ENCODE measurements at places on chromosomes 4 and X.

GRCh38 chrX:39115166-39115565 lies 313.9 kb downstream of the MID1IP1 start:
- DNase-seq: no peak

- DNase-seq: no peak
Observed at GRCh38 chrX:106437407-106437806, 174.4 kb upstream of the RADX start.

DNA sequence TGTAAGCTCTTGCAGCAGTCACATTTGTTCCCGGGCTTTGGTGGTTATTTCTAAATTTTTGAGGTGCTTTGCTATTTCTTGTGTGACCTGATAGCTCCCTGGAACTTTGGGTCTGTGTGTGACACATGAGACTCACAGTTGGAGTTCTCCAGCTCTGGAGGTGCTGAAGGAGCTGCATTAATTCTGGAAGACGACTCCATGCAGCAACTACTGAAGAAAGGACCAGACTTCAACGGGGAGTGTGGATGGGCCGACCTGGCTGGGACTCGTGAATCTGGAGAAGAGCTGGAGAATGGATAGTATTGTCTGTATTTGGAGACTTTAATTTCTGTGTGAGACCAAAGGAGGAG lies 1.5 kb downstream of the MRFAP1 start:
- DNase-seq: no peak

GRCh38 chr4:7844594-7844991 lies 95.1 kb downstream of the AFAP1 start:
- no peak for DNase-seq

DNA sequence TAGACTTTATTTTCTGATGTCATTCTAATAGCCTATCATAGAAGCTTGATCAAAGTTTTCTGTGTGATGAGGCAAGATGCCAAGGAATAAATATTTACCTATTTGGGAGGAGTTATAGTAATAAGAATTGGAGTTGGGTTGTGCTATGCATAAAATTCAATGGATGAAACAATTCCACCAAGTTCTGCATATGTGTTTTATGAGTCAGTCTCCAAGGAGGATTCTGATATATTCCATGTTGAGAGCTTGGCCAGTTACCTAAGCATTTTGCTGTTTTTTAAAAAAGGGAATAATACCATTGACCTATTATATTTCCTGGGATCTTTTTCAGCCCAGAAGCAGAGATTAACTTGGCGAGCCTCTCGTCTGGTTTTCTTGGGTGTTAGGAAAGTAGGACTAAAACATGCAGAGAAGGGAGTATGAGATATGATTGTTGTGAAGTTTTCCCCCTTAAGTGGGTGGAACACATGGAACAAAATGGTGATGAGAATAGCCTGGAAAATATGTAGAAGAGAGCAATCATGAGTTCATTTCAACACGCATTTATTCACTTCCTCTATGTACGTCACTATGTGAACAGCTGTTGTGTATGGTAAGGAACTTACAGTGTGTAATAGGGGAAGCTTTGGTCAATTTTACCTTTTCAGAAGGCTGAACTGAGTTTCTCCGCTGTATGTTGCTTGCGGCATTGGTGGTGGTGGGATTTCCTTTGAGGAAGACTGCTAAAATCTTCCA lies 39.2 kb downstream of the POLA1 start:
- DNase-seq: no peak

- peak; percentile 25 for DNase-seq
Observed at GRCh38 chrX:20252381-20253231, 14.1 kb downstream of the RPS6KA3 start.

- no peak for DNase-seq
Observed at GRCh38 chrX:3550871-3551270, 162.6 kb downstream of the PRKX start.

- DNase-seq: peak; percentile 96
Observed at GRCh38 chrX:149939905-149940673, 1.8 kb upstream of the EOLA2 start.

- no peak for DNase-seq
Observed at GRCh38 chrX:150508018-150508417, 60.4 kb upstream of the MTM1 start.

DNA sequence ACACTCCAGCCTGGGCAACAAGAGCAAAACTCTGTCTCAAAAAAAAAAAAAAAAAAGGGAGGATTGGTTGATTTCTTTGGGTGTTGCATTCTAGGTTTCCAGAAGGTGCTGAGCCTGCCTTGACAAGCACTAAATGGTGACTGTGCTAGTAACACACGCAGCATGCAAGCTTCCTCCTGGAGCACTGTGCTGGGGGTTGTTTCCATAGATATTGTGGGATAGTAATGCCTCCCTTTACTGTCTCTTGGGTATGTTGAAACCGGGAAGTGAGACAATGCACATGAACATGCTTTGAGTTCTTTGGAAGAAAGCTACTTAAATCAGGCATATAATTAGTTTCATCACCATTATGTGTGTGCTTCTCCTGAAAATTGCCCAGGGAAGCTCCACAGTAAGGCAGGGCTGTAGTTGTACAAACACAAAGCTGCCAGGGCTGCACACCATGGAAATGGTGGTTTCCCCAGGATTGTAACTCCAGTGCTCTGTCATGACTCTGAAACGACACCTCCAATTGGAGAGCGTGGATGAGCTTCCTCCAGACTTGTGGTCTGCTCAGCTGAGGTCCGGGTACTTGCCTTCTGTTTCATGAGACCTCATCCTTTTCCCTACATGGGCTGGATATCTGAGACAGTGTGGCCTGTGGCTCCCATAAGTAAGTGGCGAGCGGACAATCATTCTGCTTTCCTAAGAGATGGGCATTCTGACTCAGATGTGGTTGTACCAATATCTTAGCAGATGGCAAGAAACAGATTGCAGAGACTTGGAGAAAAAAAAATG lies 31.5 kb upstream of the STOX2 start:
- DNase-seq: no peak

DNA sequence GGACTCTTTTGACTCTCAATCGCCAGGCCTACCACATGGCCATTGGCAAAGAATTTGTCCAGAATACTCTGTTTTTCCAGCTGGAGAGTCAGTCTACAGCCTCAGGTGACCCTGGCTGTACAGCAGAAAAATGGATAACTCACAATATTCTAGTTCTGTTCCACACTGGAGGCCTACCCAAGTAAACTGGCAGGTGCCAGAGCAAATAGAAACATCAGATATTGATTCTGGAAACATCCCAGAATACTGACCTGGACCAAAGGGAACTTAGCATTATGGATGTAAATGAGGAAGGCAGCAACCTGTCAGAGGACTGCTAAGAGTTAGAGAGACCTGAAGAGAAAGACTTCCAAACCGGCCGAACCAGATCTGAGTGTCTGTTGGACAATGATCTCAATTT lies 147.9 kb upstream of the SMAD1 start:
- no peak for DNase-seq

GRCh38 chr4:911871-912490 lies 20.1 kb downstream of the GAK start:
- DNase-seq: peak; percentile 37

DNA sequence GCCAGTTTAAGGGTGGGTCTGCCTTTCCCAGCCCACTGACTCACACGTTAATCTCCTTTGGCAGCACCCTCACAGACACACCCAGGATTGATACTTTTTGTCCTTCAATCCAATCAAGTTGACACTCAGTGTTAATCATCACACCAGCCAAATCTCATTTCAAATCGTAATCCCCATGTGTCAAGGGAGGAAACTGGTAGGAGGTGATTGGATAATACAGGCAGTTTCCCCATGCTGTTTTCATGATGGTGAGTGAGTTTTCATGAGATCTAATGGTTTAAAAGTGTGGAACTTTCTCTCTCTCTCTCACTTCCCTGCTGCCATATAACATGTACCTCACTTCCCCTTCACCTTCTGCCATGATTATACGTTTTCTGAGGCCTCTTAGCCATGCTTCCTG lies 647.2 kb upstream of the FRG1 start:
- DNase-seq: no peak

- no peak for DNase-seq
Observed at GRCh38 chr4:180455226-180455625, 1788.0 kb upstream of the TENM3 start.

DNA sequence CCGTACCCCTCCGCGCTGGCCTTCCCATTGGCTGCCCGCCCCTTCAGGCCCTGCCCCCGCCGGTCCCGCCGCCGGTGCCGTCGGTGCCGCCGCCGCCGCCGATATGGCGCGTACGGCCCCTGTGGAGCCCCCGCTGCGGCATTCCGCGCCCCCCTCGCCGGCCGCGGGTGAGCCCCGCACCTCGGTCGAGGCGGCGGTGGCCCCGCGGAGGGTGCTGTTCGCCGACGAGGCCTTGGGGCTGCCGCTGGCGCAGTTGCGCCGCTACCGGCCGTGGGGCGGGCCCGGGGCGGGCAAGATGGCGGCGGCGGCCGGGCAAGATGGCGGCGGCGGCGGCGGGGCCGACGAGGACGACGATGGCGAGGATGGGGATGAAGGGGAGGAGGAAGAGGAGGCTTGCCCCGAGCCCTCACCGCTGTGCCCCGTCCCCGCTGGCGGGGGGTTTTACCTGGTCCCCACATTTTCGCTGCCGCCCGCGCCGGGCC lies at the start of gene PPP1R3F:
PPP1R3F (plus strand) TSS at position 27 of the 482 bp plus-strand sequence; CDS start at position 104, 77 bp downstream.
- DNase-seq: no peak

DNA sequence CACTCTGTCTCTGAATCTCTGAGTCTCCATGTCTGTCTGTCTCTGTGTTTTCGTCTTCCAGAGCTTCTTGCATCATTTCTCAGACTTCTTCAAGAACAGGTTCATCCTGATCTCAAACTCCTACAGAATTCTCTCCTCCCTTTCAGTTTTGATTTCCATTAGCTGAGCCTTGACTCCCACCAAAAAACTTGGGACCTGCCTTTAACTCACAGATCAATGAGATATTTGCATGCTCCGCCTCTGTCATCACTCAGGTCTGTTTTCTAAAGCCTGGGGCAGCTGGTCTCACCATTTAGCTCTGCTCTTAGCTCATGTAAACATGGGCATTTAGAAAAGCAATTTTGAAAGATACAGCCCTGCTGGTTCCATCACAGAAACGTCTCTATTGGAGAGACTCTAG lies 8.6 kb downstream of the DAPP1 start:
- no peak for DNase-seq

GRCh38 chrX:83022020-83022419 lies 486.1 kb upstream of the POU3F4 start:
- no peak for DNase-seq

DNA sequence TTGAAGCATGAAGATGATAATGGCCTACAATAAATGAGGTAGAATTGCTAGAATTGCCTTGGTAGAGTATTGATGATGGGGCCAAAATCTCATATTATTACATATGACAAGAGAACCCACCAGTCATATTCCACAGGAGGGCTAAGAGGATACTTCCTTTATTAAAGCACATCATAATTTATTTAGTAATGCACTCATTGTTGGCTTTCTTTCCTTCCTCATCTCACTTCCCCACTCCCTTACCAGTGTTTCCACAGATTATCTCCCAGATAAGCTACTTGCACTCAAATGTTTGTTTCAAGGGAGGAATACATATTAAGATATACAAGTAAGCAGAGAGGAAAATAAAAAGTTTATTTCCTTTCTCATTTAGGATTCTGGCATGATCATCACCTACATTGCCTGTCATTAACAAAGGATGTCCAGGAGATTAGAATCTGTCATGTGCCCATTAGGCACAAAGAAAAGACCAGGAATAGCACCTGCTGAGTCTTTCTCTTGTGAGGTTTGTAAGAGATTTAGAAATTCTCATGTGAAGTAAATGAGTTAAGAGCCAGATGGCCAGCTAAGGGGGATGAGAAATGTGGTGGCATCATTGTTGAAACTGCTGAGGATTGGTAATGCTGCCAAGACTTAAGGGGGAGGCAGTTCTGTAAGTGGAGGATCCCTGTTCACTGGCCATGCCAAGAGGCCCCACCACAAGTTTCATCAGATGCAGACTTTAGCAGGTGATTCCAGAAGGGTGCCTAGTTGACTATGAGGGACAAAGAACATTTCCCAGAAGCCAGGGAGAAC lies 52.4 kb upstream of the PRDM8 start:
- DNase-seq: no peak

GRCh38 chrX:43493756-43494155 lies 162.3 kb upstream of the MAOA start:
- no peak for DNase-seq
